ENCODE measurements at places on chromosomes 2 and 18.

- no peak for DNase-seq
These were observed 128.2 kb downstream of the KCNH7 start for GRCh38 chr2:162710287-162710890.

DNA sequence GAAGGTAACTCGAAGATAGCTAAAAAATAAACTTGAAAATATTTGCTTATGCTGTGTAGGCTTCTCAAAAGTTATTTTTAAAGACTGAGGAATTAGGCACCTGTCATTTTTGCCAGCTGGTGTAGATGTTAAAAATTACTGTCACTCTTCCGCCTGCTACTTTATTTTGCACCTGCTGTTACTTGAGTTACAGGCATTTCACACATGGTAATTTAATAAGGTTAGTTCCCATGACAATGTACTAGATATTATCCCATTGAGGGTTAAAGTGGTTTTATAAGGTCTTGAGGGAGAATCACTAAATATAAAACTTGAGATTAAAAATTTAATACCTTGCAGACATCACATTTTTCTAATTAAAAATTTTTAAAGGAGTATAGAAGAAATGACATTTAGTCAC is 26.6 kb downstream of the MYL1 start:
- DNase-seq: no peak

- DNase-seq: no peak
These were observed 159.8 kb downstream of the TAF4B start for GRCh38 chr18:26386002-26386401.

DNA sequence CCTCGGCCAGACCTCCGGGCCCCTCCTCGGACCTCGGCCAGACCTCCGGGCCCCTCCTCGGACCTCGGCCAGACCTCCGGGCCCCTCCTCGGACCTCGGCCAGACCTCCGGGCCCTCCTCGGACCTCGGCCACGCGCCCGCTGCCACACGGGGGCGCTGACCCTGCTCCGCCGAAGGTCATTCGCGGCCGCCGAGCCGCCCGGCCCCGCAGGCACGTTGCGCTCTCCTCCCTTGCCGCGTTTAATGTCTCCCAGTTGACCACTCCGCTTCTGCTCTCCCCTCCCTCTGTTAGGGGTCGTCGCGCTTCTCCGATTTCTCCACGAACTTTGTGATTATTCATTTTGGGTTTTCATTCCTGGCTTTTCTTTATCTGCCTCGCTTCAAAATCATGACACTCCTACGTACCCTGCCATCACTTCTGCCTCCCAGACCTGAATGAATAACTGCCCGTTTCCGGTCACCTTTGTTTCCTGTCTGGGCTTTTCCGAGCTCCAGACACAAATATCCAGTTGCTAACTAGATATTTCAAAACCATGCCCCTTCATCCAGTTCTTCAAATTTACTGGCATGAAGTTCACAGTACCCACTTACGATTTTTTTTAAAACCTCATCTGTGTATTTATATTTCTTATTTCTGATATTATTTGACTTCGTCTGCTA is 14.8 kb upstream of the COLEC12 start:
- DNase-seq: no peak

DNA sequence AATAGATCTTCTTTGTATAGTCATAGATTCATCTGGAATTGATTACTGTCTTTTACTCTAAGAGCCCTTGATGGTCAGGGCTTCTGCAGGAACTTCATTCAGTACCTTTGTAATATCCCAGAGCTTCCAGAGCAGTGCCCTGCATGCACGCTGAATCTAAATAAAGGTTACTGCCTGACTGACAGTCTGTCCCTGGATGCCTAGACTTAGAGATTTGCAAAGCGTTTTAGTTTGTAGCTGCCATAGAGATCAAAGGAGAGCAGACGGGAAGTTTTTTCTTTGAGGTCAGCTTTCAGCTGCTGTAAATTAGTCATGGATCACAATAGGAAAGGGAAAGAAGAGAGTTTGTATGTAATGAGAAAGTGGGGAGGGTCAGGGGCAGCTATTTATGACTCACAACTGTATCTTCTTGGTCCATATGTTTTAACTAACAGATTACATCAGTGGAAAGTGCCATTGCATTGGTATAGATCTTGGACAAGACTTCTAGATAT is 45.2 kb upstream of the NYAP2 start:
- no peak for DNase-seq

- DNase-seq: no peak
These were observed 76.6 kb downstream of the CCDC85A start for GRCh38 chr2:56260415-56260814.

DNA sequence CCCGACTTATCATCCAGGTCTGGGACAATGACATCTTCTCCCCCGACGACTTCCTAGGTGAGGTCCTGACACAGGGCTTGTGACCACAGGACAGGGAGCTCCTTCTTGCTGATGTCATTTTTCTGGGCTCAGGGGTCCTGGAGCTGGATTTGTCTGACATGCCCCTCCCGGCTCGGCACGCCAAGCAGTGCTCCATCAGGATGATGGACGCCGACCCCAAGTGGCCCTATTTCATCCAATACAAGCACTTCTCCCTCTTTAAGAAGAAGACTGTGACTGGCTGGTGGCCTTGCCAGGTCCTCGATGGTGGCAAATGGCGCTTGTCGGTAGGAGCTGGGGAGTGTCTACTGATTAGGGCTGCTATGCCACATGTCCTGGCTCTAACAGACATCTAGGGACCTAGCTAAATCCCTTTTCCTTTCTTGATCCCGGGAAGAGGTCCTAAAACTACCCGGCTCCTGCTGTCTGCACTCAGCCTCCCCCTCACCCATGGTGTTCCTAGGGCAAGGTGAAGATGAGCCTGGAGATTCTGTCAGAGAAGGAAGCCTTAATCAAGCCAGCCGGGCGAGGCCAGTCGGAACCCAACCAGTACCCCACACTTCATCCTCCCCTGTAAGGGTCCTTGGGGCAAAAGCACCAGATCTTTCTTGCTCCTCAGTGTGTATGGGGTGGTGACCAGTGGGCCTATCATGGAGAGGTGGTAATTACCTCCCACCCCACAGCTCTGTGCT is 36.7 kb downstream of the LMAN2L start:
- no peak for DNase-seq

DNA sequence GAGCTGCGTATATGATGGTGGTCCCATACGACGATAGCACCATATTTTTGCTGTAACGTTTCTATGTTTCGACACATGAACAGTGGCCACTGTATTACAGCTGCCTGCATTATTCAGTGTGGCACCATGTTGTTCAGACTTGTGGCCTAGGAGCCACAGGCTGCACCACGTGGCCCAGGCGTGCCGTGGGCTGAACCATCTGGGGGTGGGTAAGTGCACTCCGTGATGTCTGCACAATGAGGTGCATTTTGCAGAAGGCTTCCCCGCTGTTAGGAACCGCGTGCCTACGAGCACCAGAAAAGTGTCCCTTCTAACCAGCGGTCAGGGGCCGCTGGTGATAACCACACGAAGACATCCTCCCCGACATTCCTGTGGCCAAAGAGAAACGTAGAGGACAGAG is 433.7 kb upstream of the MYT1L start:
- DNase-seq: no peak

DNA sequence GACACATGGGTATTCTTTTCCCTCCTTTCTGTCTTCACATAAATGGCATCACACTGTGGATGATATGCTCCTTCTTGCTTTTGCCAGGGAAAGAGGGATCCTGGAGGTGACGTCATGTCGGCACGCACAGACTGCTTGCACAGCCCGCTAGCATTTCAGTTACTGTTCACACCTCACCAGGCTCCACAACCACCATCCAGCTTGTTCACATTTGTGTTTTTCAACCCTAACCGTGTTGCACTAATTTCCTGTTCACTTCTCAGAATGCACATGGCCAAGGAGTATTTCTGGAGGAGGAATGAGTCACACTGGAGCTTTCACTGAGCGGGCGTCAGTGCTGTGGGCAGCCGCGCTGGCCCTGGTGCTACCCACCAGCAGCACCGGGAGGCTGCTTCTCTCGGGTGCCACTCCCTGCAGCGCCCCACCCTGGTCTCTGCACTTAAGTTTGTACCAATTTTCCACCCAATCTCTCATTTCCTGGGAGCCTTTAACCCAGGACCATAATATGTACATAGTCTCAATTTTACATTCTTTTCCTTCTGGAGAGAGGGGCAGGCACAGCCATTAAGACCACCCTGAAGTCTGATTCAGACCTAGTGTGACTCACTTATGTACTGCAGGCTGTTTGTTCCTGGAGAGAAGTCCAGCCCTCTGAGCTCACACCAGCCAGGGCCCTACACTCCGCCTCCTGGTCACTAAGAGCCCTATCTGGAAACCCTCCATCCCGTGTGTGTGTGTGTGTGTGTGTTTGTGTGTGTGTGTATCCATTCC is 65.1 kb downstream of the MBP start:
- peak; percentile 82 for DNase-seq

- no peak for DNase-seq
These were observed 83.6 kb downstream of the VRK2 start for GRCh38 chr2:58130238-58130637.

DNA sequence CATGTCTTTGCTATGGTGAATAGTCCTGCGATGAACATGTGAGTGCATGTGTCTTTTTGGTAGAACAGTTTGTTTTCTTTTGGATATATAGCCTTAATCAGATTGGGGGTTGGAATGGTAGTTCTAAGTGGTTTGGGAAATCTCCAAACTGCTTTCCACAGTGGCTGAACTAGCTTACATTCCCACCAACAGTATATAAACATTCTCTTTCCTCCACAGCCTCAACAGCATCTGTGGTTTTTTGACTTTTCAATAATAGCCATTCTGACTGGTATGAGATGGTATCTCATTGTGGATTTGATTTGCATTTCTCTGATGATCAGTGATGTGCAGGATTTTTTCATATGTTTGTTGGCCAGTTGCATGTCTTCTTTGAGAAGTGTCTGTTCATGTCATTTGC is 112.2 kb upstream of the SESTD1 start:
- DNase-seq: peak; percentile 15

GRCh38 chr2:144449028-144449406 is 70.9 kb downstream of the ZEB2 start:
- no peak for DNase-seq

DNA sequence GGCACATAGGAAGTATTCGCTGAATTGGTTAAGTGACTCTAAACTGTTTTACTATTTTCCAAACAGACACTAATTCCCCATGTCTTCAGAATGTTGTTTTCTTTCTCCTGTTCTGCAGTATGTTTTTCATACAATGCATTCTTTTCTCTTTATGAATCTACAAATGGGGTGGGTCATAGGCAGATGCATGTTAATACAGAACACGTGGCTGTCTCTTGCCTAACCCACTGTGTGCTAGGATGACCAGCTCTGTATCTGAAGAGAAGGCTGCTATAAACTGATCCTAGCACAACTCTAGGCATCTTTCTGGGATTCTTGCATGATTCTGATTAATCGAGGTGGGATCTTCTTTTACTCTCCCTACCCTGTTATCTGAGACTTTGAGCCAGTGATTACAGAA is 826.0 kb downstream of the PLCL1 start:
- no peak for DNase-seq
